ENCODE measurements at places on chromosomes 16 and 17.

- no peak for DNase-seq
These were observed 10.6 kb downstream of the GPRC5B start for GRCh38 chr16:19874026-19874425.

- no peak for DNase-seq
These were observed 860 bp upstream of the DCAF7 start for GRCh38 chr17:63549289-63549945.

DNA sequence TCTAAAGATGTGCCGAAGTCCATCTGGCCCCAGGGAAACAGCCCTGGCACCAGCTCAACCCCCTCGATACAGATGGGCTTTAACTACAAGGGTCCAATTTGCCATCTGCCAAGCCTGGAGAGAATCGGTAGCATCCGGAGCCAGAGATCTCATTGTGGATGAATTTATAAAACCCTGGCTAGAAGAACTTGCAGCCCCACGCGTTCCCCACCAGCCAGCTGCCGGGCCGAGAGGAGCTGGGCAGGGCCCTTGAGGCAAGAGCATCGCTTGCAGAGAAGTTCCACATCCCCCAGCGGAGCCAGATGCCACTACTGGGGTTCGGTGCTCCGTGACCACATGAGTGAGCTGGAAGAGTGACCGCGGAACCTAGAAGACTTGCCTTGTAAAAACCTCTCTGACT lies 65.3 kb upstream of the NOL11 start:
- no peak for DNase-seq

DNA sequence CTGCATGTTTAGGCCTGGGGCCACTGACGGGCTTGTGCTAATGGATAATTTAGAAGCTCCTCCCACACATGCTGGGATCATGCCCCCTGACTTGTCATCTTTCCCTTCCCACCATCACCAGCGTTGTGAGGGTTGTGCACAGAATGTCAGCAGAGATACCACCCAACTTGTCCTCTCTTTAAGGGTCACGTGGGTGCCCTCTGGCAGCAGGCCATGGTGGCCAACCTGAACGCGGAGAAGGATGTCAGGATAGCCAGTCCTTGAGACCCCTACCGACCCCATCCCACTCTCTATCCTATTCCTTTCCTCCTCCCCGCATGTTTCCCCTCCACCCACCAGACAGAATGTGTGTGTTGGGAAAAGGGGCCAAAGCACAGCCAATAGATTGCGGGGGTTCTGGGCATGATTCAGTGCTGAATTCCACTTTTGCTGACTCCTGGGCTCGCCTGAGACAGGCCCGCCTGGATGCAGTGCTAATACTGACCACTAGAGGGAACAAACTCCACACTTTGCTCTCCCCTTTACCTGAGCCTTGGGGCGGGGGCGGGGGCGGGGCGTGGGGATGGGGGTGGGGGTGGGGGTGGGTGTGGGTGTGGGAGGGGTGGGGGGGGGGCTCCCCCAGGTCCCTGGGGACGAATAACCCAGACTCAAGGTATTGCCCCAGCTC lies at the start of gene GH2:
Gene GH2, minus strand, starts transcription at position 10 of the 667 bp plus-strand sequence. CDS start 143 bp downstream, outside the sequence.
- DNase-seq: peak; percentile 42

DNA sequence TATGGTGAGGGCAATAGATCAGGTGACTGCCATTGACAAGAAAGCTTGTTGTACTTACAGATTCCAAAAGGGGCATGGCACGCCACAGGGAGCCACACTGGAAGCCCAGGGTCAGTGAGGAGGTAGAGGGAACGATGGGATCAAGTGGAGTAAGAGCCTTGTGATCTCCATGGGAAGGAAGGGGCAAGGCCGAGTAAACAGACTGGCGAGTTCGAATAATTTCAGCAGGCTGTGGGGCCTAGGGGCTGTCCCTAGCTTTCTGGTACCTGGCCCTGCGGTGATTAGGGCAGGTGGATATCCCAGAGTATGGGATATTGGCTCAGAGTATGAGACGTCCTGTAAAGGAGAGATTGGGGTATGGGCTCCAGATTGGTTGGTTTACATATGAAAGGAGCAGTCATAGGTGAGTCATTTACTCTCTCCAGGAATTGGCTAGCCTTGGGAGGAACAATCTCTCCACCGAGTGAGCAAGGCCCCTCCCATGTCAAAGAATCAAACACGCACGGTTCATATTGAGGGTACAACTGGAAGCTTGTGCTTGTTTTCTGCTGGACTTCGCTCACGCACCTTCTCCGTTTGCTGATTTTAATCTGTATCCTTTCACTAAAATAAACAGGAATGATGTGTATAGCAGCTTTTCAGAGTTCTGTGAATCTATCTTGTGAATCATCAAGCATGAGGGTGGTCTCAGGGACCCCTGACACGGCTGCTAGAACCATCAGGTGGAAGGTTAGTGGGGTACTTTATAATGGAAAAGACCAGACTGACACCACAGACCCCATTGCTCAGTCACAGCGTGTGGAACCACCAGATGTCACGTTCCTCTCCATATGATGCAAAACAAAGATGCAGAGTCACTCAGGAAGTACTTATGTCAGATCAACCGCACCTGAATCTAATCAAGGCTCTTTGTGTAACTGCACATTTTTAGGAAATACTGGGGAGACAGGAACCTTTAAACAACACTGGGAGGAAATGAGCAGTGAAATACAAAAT lies 27.9 kb downstream of the GABARAPL2 start:
- DNase-seq: no peak

- DNase-seq: no peak
These were observed 19.1 kb downstream of the CAPNS2 start for GRCh38 chr16:55585631-55586030.

- no peak for DNase-seq
These were observed 9.9 kb downstream of the XYLT2 start for GRCh38 chr17:50355701-50356341.

GRCh38 chr16:86012221-86012620 lies 113.3 kb downstream of the IRF8 start:
- DNase-seq: no peak

GRCh38 chr17:41785859-41786226 lies 668 bp downstream of the JUP start:
- DNase-seq: peak; percentile 52

GRCh38 chr17:50863221-50863843 lies 2.8 kb downstream of the TOB1 start:
- DNase-seq: peak; percentile 68

- no peak for DNase-seq
These were observed 15.7 kb downstream of the IL34 start for GRCh38 chr16:70661918-70662641.

DNA sequence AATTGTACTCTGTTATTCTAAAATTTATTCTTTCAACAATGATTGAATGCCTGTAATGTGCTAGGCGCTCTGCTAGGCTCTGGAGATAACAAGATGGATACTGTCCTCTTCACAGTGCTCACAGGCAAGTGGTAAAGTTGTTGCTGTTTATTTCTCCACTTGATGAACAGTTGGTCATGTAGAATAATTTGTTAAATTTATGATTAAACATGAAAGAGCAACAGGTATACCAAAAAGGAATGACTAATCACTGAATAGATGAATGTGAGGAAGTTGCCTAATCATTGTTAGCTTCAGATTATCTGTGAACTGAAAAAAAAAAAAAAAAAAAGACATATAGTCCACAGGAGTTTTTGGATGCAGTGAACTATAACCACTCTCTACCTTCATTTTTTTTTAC lies 62.3 kb downstream of the NFATC3 start:
- DNase-seq: no peak

- DNase-seq: no peak
These were observed 4.1 kb downstream of the NOTUM start for GRCh38 chr17:81956607-81957589.

- no peak for DNase-seq
These were observed 245.0 kb downstream of the KCNJ2 start for GRCh38 chr17:70414300-70414699.

GRCh38 chr17:81486199-81486810 lies 26.3 kb downstream of the ACTG1 start:
- DNase-seq: peak; percentile 24

- no peak for DNase-seq
These were observed 14.6 kb downstream of the ODF4 start for GRCh38 chr17:8354236-8354635.

GRCh38 chr16:58264961-58265479 lies 29.8 kb downstream of the PRSS54 start:
- peak; percentile 18 for DNase-seq

- no peak for DNase-seq
These were observed 11.2 kb downstream of the SLC47A2 start for GRCh38 chr17:19705201-19705600.

- DNase-seq: no peak
These were observed 1.2 kb upstream of the BLTP2 start for GRCh38 chr17:28646039-28646754.

- no peak for DNase-seq
These were observed 216.0 kb downstream of the ZNF423 start for GRCh38 chr16:49639739-49640431.

Measured in inflammatory macrophage treated with lipopolysaccharide for 4 hours (primary cell).